ENCODE measurements at places on chromosomes 3 and 15.
A peak's percentile ranks its signal among the peaks of the same experiment; 100 is the strongest.

GRCh38 chr3:143383421-143383820, 263.9 kb downstream of the CHST2 start:
- no peak overlapping the region for H3K27ac ChIP-seq
- no peak overlapping the region for H3K4me3 ChIP-seq
- H3K27me3 ChIP-seq: no peaks in the 10 kb centered on the region
- no peaks in the 10 kb centered on the region for H3K4me1 ChIP-seq

DNA sequence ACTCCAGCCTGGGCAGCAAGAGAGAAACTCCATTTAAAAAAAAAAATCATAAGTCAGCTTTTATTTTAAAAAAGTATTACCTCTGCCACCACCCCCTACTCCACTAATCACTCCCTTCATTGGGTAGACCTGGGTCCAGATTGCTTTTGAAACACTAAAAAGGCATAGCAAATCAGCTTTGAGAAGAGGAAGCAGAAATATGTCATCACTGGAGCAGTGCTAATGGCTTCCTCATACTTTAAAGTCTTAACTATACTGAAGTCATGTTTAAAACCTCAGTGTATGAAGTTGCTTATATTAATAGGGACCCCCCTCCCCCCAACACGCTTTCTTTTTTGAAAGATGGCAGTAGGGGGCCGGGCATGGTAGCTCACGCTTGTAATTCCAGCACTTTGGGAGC, 1.0 kb upstream of the HTR3D start:
- H3K27ac ChIP-seq: no peak overlapping the region
- no peak overlapping the region for H3K4me3 ChIP-seq
- no peaks in the 10 kb centered on the region for H3K4me1 ChIP-seq
- H3K36me3 ChIP-seq: no peaks in the 10 kb centered on the region
- DNase-seq: no peak
- no peaks in the 10 kb centered on the region for H3K27me3 ChIP-seq

- no peaks in the 10 kb centered on the region for H3K27me3 ChIP-seq
- no peaks in the 10 kb centered on the region for H3K36me3 ChIP-seq
- H3K4me3 ChIP-seq: no peak overlapping the region
- peak overlapping the region; percentile 90 for H3K27ac ChIP-seq
- no peak for DNase-seq
Observed at GRCh38 chr3:37935290-37935668, 55.3 kb upstream of the VILL start.

DNA sequence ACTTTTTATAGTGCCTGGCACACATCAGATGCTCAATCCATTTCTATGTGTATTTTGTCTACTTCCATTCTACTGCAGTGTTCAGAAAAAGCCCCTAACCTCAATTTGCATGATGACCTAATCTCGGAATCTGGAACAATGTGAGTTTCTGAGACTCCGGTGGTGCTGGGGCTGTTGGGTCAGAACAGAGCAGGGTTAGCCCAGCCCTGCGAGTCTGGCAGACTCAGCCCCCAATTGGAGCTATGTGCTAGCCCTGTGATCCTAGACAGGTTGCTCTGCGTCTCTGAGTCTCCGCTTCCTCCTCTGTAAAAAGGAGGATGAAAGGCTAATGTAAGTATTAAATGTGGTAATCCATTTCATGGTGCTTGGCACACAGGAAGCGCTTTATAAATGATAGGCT, 95.0 kb upstream of the ICE2 start:
- DNase-seq: no peak
- H3K4me1 ChIP-seq: no peaks in the 10 kb centered on the region
- no peak overlapping the region for H3K27ac ChIP-seq
- no peak overlapping the region for H3K4me3 ChIP-seq

GRCh38 chr3:115704661-115705338, 81.5 kb downstream of the GAP43 start:
- H3K4me3 ChIP-seq: no peak overlapping the region
- no peaks in the 10 kb centered on the region for H3K36me3 ChIP-seq
- no peak overlapping the region for H3K27ac ChIP-seq
- DNase-seq: no peak
- H3K4me1 ChIP-seq: no peaks in the 10 kb centered on the region
- H3K27me3 ChIP-seq: no peaks in the 10 kb centered on the region

GRCh38 chr3:55574671-55575070, 87.6 kb upstream of the WNT5A start:
- H3K36me3 ChIP-seq: no peaks in the 10 kb centered on the region
- no peaks in the 10 kb centered on the region for H3K27me3 ChIP-seq
- peaks cover 26% of the 10 kb centered on the region for H3K4me1 ChIP-seq
- no peak overlapping the region for H3K27ac ChIP-seq
- DNase-seq: no peak

GRCh38 chr15:84810073-84810840, 6.9 kb upstream of the ALPK3 start:
- H3K27me3 ChIP-seq: no peaks in the 10 kb centered on the region
- no peak overlapping the region for H3K4me3 ChIP-seq
- H3K36me3 ChIP-seq: no peaks in the 10 kb centered on the region
- no peaks in the 10 kb centered on the region for H3K4me1 ChIP-seq
- no peak for DNase-seq

- H3K36me3 ChIP-seq: no peaks in the 10 kb centered on the region
- no peak overlapping the region for H3K27ac ChIP-seq
- H3K27me3 ChIP-seq: no peaks in the 10 kb centered on the region
- H3K4me3 ChIP-seq: no peak overlapping the region
- no peak for DNase-seq
Observed at GRCh38 chr15:56194035-56194434, 49.6 kb downstream of the RFX7 start.

GRCh38 chr3:72744330-72744729, 103.9 kb downstream of the SHQ1 start:
- no peaks in the 10 kb centered on the region for H3K36me3 ChIP-seq
- H3K4me1 ChIP-seq: peaks cover 7% of the 10 kb centered on the region
- DNase-seq: no peak
- H3K27me3 ChIP-seq: no peaks in the 10 kb centered on the region

- peak; percentile 45 for DNase-seq
- H3K4me1 ChIP-seq: peaks cover 3% of the 10 kb centered on the region
- H3K4me3 ChIP-seq: no peak overlapping the region
- H3K36me3 ChIP-seq: no peaks in the 10 kb centered on the region
- no peak overlapping the region for H3K27ac ChIP-seq
- no peaks in the 10 kb centered on the region for H3K27me3 ChIP-seq
Observed at GRCh38 chr3:149273096-149273751, 51.6 kb upstream of the CP start.

GRCh38 chr3:111967651-111968274, 11.1 kb upstream of the ABHD10 start:
- H3K4me3 ChIP-seq: no peak overlapping the region
- no peak overlapping the region for H3K27ac ChIP-seq
- DNase-seq: peak; percentile 83
- no peaks in the 10 kb centered on the region for H3K4me1 ChIP-seq
- H3K27me3 ChIP-seq: no peaks in the 10 kb centered on the region

GRCh38 chr3:160169139-160169976, 55.9 kb upstream of the C3orf80 start:
- H3K4me3 ChIP-seq: no peak overlapping the region
- no peak overlapping the region for H3K27ac ChIP-seq
- H3K27me3 ChIP-seq: no peaks in the 10 kb centered on the region
- H3K36me3 ChIP-seq: no peaks in the 10 kb centered on the region

DNA sequence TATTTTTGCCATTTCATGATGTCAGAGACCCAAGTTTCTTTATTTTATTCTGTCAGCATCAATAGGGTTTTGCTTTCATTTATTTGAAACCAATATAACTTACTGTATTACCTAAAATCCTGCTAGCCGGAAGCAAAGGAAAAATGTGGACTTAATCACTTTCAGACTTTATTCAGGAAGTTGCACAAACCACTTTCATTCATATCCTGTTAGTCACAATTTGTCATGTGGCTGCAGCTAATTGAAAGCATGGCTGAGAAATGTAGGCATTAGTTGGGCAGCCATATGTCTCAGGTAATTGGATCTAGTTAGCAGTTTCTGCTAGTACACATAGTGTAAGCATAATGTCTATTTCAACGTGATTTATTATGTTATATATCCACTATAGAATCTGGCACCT, 462.3 kb upstream of the SGO1 start:
- H3K27ac ChIP-seq: no peak overlapping the region
- H3K36me3 ChIP-seq: no peaks in the 10 kb centered on the region
- DNase-seq: no peak

- no peak overlapping the region for H3K27ac ChIP-seq
- no peak overlapping the region for H3K4me3 ChIP-seq
- H3K36me3 ChIP-seq: peaks cover 8% of the 10 kb centered on the region
Observed at GRCh38 chr3:31823184-31823583, 157.9 kb downstream of the OSBPL10 start.

DNA sequence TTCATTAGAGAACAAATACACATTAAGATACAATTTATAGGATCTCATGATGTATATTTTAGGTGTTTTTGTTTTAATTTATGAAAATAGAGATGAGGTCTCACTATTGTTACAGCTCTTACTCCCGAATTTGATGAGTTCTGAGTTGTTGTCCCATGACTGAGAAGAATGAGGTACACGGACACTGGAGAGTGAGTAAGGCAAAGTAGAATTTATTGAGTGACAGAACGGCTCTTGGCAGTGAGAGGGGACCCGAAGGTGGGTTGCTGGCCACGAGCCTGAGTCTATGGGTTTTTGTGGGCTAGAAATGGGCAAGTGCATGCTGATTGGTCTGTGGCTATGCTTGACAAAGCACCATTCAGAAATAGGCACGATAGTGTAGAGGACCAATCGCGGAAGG, 3.1 kb upstream of the RNF168 start:
- no peak overlapping the region for H3K4me3 ChIP-seq
- no peak overlapping the region for H3K27ac ChIP-seq
- no peaks in the 10 kb centered on the region for H3K36me3 ChIP-seq
- no peaks in the 10 kb centered on the region for H3K27me3 ChIP-seq

DNA sequence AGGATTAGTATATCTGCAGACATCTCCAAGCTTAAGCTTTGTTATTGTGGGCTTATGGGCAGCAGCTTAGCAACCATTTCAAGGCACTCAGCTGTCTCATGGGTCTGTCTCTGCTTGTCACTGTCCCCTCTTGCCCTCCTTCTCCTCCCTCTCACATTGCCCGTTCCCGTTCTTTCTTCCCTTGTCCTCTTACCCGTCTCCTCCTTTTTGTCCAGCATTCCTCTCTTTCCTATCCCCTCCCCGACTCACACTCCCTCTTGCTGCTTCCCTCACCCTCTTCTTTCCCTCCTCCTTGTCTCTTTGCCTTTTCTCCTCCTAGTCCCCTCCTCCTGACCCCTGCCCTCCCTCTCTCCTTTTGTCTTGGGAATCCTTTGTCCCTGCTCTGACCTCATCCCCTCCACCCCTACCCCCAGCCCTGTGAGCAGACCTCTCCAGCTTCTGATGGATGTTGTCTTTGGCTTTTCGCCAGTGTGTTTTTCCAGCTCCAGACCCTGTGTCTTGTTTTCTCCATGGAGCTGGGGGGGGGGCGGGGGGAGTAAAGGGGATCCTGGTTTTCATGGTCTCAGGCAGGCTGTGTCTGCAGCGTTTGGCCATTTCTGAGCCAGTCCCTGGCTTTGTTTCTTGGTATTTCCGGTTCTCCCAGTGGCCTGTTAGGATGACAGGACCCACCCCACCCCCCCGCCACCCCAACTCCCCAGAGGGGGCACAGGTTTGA, 47.9 kb upstream of the TRAK1 start:
- H3K27me3 ChIP-seq: no peaks in the 10 kb centered on the region
- no peaks in the 10 kb centered on the region for H3K36me3 ChIP-seq
- peaks cover 21% of the 10 kb centered on the region for H3K4me1 ChIP-seq
- H3K4me3 ChIP-seq: no peak overlapping the region
- H3K27ac ChIP-seq: peak overlapping the region; percentile 95

DNA sequence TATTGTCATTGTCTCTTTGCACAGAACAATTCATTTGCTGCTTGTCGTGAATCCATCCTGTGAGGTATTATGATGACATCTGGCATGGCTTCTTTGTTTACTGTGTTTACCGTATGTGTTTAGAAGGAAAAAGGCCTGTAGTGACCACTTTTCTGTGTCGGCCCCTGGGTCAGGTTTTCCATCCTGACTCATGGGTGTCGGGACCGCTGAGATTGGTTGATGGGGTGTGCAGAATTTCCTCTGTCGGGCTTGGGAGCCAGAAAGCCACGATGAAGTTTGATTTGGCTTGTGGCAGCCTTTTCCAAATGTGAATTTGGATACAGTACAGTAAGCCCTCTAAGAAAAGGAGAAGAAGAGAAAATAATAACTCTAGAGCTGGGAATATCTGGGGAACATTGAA, 113.5 kb downstream of the FNDC3B start:
- H3K27me3 ChIP-seq: no peaks in the 10 kb centered on the region
- H3K27ac ChIP-seq: peak overlapping the region; percentile 56
- H3K36me3 ChIP-seq: no peaks in the 10 kb centered on the region

DNA sequence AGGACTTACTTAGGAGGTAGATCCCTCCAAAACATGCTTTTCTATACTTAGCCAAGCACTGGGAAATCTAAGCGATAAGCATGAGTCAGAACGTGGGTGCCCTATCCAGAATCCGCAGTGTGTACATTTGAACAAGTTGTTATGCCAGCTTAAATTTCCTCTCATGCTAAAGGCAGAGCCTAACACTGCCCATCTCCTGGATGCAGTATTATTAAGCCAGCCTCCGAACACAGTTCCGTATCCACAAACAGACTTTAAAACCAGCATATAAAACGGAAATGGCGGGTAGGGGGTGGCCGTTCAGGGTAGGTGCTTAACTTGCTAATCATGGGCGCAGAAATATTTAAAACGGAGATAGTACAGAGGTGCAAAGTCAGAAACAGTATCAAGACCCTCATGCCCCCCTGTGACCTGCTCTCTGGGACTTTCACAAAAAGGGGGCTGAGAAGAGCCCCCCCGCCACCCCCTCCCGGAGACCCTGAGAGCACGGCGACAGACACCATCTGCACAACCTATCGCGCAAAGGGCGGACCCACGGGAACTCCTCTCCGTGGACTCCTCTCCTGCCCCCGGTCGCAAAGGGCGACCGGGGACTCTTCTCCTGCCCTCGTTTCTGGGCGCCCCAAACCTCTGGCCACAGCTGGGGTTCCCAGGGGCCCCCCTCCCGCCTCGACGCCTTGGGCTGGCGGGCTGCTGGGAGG, 889 bp upstream of the LRRIQ4 start:
- no peak for DNase-seq
- H3K4me3 ChIP-seq: peak overlapping the region; percentile 69
- H3K27ac ChIP-seq: no peak overlapping the region
- no peaks in the 10 kb centered on the region for H3K27me3 ChIP-seq
- H3K4me1 ChIP-seq: peaks cover 3% of the 10 kb centered on the region

GRCh38 chr15:74396445-74397238, 29.2 kb upstream of the CYP11A1 start:
- H3K36me3 ChIP-seq: no peaks in the 10 kb centered on the region
- peaks cover 29% of the 10 kb centered on the region for H3K4me1 ChIP-seq
- DNase-seq: peak; percentile 95
- no peak overlapping the region for H3K27ac ChIP-seq
- H3K27me3 ChIP-seq: no peaks in the 10 kb centered on the region

DNA sequence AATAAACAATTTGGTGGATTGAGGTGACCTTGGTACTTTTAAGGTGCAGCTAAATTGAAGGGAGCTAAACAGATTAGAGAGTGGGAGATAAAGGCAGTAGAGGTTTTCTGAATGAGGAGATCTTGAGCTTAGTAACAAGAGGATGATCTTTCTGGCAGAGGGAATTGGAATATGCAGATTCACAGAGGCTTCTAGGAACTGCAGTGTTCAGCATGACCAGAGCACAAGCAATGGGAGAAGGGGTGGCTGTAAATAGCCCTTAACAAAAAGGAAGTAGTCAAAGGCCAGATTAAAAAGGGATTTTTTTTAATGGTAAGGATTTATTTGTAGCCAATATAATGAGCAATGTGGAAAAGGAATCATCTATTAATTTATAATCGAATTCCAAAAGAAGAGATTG, 5.7 kb upstream of the BNIP2 start:
- no peak overlapping the region for H3K4me3 ChIP-seq
- H3K27ac ChIP-seq: no peak overlapping the region
- no peak for DNase-seq
- H3K27me3 ChIP-seq: no peaks in the 10 kb centered on the region
- H3K36me3 ChIP-seq: no peaks in the 10 kb centered on the region

- no peaks in the 10 kb centered on the region for H3K36me3 ChIP-seq
- H3K4me1 ChIP-seq: no peaks in the 10 kb centered on the region
- no peaks in the 10 kb centered on the region for H3K27me3 ChIP-seq
- H3K27ac ChIP-seq: no peak overlapping the region
Observed at GRCh38 chr3:115233021-115233420, 85.9 kb upstream of the ZBTB20 start.

Data from trophoblast cell (in vitro differentiated cells and primary cell).